ENCODE measurements at places on chromosomes 7 and 10.
A peak's percentile ranks its signal among the peaks of the same experiment; 100 is the strongest.

- no peak for DNase-seq
These were observed 170.1 kb downstream of the DOCK4 start for GRCh38 chr7:112036071-112036470.

DNA sequence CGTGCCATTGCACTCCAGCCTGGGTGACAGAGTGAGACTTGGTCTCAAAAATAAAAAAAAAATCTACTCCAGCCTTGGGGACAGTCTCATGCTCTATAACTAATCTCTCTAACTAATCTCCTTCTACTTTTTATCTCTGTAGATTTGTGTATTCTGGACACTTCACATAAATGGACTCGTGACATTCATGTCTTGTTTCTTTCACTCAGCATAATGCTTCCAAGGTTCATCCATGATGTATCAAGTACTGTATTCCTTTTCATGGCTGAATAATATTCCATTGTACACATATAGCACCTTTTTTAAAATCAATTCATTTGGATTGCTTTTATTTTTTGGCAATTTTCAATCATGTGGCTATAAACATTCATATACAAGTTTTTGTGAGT, 9.8 kb upstream of the COL26A1 start:
- DNase-seq = no peak

GRCh38 chr10:11678074-11678793, 63.9 kb upstream of the ECHDC3 start:
- DNase-seq = no peak

- no peak for DNase-seq
These were observed 17.1 kb downstream of the BMPR1A start for GRCh38 chr10:86773498-86773897.

GRCh38 chr10:6178581-6178980, 24.2 kb upstream of the PFKFB3 start:
- no peak for DNase-seq

DNA sequence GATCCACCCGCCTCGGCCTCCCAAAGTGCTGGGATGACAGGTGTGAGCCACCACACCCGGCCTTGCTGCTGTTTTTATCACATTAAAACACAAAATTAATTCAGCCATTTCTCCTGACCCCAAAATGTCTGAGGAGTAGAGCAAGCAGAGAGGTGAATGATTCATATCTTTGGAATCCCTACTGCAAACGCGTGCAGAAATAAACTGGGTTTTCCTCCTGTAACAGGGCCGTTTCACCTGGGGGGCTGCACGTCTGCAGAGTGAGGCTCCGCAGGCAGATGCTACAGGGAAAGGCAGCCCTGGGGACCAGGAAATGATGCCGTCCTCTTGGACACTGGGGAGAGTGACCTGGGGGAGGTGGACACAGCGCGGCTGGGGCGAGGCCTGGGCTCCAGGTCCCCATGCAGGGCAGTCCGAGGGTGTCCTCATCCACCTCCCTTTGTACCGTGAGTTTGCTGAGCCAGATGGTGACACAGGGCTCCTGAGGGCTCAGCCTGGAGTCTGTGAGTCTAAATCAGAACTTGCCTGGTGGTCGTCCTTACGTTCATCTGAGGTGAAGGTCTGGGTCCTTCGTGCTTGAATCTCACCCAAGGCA, 41.9 kb downstream of the PDGFA start:
- DNase-seq = no peak

GRCh38 chr7:95925236-95925635, 152.9 kb downstream of the DYNC1I1 start:
- DNase-seq = no peak

- DNase-seq = no peak
These were observed 36.5 kb upstream of the AP5Z1 start for GRCh38 chr7:4738711-4739527.

DNA sequence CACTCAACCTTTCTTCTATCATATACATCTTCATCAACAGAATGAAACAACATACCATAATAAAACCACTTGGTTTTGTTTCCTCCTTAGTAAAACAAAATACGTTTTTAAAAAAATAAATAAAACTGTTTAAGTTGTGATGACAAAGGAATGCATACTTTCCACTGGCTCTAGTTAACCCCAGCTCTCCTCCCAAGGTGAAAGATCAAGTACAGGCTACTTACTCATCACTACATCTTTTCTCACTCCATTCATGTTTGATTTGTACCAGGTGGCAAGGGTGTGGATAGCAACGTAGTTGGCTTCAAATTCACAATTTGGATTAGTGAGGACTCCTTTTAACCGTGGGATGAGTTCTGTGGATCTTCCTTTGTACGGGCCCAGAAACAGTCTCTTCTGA, 14.7 kb downstream of the OGA start:
- DNase-seq = no peak

- no peak for DNase-seq
These were observed 9.1 kb downstream of the PRPS1L1 start for GRCh38 chr7:18018296-18019215.

DNA sequence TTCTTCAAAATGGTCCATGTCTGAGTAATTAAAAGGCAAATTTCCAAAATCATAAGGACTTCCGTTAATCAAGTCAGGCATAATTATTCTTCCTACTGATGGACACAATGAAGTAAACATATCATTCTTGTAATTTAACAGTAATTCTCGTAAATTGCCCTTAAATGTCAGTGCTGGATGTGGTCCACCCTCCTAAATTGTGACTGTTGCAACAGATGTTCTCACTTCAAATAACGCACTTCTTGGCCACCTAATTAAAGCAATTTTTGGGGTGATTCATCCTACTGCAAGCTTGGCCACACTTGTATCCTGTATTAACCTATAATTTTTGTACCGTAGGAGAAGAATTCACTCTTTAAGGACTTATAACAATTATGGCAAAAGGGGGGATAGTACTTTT, 1.9 kb downstream of the COL1A2 start:
- DNase-seq = no peak

DNA sequence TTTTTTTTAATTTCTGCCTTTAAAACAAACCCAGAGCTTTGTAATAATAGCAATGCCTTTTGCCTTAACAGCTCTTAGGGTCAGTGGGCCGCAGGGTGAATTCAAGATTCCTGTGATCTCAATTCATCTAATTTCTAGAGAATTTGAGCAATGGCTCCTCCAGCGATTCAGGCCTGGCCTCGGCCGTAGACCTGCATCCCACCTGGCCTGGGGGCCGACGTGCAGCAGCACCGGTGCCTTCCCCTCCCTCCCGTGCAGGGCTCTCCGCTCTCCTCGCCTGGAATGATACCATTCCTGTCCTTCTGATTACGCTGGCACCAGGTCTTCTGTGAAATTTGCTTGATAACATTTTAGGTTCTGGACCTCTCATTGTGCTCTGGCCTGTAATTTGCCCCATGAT, 172.5 kb downstream of the ADARB2 start:
- DNase-seq = no peak

DNA sequence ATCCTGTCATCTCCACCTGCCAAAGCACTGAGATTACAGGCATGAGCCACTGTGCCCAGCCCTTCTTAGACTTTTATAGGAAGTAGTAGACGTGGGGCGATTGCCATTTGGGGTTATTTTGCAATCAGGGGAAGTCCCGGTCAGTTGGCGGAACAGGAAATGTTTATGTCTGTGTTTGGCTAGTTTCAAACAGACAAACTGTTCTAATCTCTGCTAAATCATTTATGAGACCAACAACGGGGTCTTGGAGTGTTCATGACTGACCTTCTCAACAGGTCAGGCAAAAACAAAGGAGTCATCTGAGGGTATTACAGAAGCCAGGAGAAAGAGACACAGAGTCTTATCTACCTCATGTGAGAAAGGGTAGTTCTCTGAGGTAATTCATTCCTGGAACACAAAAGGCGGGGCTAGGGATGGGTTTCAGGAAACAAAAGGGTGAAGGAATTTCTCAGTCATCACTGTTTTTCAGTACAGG, 6.6 kb upstream of the TPK1 start:
- DNase-seq = peak; percentile 9

All from esophagus squamous epithelium (tissue), 5 donors.